DMS153 (cell line): ENCODE measurements at places on chromosomes 11 and 22.
A peak's percentile ranks its signal among the peaks of the same experiment; 100 is the strongest.

- peak; percentile 71 for DNase-seq
These were observed 18.2 kb downstream of the ADM start for GRCh38 chr11:10322830-10323792.

- no peak for DNase-seq
These were observed 3.8 kb downstream of the EHD1 start for GRCh38 chr11:64874308-64875240.

- DNase-seq: no peak
These were observed 30.6 kb downstream of the NFRKB start for GRCh38 chr11:129864811-129865210.

DNA sequence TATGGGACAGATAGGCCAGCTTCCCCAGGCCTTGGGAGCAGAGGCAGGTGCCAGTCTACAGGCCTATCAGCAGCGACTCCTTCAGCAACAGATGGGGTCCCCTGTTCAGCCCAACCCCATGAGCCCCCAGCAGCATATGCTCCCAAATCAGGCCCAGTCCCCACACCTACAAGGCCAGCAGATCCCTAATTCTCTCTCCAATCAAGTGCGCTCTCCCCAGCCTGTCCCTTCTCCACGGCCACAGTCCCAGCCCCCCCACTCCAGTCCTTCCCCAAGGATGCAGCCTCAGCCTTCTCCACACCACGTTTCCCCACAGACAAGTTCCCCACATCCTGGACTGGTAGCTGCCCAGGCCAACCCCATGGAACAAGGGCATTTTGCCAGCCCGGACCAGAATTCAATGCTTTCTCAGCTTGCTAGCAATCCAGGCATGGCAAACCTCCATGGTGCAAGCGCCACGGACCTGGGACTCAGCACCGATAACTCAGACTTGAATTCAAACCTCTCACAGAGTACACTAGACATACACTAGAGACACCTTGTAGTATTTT, 26.6 kb upstream of the L3MBTL2 start:
- no peak for DNase-seq

DNA sequence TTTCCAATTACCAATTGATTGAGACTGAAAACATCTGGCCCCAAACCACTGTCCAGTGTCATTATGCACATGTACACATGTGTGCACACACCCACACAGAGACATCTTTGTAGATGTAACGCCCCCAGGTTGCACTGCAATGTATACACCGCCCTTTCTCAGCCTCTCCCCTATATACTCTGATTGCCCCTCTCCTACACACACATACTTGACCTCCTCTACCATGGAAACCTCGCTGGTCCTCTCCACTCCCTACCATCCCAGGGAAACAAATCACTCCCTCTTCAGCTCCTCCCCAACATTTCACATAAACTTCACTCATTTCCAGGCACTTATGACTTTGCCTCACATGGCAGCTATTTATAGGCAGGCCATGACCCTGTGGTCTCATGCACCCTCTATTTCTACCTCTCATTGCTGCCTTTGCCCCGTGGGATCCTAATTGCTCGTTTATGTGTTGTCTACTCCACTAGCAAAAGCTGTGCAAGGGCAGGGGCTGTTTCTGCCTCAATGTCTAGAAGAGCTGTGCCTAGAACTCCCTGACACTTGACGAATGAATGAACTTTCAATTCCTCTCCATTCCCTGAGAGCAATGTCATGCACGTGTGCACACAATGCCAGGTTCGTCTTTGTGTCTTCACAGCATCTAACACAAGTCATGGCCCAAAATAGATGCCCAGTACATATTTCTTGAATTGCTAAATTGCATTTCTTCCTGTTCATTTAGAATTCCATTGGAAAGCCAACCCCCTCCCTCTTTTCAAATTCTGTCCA, 10.0 kb upstream of the TMA7B start:
- no peak for DNase-seq

DNA sequence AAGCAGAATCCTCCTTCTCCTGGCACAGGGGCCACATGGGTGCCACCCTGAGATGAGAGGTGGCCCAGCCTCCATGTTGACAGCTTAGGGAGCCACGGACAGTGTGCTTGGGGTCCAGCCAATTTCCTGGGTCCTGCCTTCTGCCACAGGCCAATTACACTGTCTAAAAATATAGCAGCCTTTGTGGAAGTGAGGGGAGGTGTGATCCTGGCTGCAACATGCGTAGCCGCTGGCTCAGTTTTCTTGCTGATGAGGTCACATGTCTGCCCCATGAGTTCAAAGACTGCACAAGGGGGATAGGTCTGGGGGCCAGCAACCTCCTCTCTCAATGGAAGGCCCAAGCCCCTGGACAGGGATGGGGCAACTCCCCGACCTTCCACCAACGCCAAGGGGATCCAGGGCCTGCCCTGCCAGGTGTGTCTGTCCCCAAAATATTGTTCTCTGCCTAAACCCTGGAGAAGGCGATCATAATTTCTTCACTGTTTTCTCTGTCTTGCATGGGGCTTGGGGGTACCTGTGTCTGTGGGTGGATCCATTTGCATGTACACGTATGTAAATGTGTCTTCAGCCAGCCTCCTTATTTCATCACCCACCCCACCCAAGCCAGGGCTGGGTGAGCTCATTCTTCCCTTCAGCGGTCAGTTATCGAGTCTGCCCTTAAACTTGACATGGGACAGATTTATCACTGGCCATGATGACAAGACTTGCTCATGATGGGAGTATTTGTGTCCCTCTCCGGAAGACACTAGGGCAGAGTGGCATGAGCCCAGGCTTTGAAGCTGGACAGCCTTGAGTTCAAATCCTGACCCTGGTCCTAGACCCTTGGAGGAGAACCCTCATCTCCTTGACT, 59.4 kb downstream of the OTOG start:
- DNase-seq: no peak

DNA sequence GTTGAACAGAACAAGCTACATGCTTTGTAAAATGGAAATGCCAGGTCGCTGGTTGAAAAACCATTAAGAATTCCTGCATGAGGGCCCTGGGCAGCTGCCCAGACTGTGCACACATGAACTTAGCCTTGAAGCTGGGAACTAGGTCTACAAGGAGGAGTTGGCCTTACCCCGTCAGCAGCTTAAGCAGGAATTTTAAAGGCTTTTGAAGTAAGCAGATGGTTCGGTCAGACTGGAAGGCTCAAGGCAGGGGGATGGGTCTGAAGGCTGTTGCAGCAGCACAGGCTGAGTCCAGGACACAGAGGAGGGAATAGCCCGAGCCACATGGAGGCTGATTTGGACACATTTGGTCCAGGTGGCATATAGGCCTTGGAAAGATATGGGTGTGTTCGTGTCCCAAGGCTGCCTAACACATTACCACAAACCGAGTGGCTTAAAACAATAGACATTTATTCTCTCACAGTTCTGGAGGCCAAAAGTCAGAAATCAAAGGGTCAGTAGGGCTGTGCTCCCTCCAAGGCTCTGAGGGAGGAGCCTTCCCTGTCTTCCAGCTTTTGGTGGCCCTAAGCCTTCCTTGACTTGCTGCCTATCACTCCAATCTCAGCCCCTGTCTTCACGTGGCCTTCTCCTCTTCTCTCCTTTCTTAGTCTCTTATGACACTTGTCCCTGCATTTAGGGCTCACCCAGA, 11.6 kb downstream of the LIF start:
- no peak for DNase-seq

GRCh38 chr22:36452250-36452977, 29.0 kb downstream of the TXN2 start:
- DNase-seq: no peak

- no peak for DNase-seq
These were observed 12.2 kb downstream of the MED19 start for GRCh38 chr11:57699813-57700212.

- DNase-seq: no peak
These were observed 33.6 kb upstream of the OR4B1 start for GRCh38 chr11:48182860-48183526.

- DNase-seq: no peak
These were observed 26.3 kb downstream of the POLR3H start for GRCh38 chr22:41518048-41518347.

- DNase-seq: no peak
These were observed 19.0 kb downstream of the TMEM258 start for GRCh38 chr11:61773356-61773755.

DNA sequence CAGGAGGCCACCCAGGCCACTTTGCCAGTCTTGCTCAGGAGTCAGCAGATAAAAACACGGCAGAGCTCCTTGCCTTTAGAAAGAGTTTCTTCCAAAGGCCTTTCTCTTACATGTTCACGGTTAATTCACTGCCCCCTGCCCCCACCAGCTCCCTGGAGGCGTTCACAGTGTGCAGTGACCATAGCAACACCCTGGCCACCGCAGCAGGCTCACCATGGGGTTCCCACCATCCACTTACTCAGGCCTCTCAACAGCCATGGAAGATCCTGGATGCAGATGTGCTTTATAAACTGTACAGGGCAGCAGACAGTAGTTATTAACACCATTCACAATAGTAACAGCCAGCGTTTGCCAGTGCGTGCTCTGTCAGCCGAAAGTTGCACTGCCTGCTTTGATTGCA, 10.6 kb upstream of the MYO7A start:
- no peak for DNase-seq

DNA sequence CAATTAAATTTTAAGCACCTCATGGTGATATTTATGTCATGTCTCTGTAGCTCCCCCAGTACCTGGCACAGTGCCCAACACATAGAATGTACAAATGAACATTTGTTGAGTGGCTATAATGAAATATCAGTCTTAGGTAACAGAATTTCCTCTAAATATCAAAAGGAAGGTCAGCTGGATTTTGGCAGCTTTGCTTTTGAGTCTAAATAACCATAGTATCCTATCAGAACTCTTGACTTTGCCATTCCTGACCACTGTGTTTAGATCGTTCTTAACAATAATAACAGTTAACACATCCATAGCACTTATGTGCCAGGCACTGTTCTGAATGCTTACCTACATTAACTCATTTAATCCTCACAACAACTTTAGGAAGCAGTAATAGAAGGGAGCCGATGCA, 26.6 kb downstream of the TMEM123 start:
- DNase-seq: no peak

DNA sequence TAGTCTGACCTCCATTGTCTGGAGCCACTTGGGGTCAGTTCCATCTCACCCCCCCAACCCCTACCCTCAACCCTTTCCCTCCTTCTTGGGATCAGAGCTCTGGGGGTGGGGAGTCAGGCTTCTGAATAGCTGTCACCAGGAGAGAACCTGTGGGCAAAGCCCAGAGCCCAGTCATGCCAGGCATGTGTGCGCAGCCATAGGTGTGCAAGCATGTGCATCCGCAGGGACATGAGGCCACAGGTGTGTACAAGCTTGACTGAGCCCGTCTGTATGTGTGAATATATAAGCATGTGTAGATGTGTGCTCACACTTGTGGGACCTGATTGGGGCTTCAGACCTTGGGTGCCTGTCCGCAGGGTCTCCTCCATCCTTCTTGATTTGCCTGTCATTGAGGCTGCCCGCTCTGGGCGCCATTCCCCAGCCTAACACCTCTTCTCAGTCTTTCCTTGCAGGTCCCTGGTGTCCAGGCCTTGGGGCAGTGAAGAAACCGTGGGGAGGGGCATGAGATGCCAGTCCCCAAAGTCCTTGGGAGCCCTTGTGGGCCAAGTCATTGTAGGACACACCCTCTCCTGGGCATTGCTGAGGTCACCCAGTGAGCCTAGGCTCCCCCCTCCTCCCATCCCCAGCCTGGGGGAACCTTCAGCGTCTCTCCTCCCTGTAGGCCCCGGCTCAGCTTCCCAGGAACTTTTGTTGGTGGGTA, 9.0 kb downstream of the ATG16L2 start:
- no peak for DNase-seq
